ENCODE measurements at places on chromosomes 16 and 17. TPM values are rescaled to one million over a fixed set of nuclear protein-coding genes. Genes with fewer than 3 reads are reported as not detected.

Gene BCL6B
- not detected for total RNA-seq

Gene FOXF1
- total RNA-seq: not detected

Gene MRM3
- total RNA-seq: 45.9 TPM

Gene GNGT2
- total RNA-seq: 0.63 TPM

Gene CCL7
- 0.12 TPM for total RNA-seq

Gene GAS2L2
- 0.06 TPM for total RNA-seq

Gene MT1E
- not detected for total RNA-seq

Gene AKAP10
- 20.3 TPM for total RNA-seq

Gene KRTAP9-4
- total RNA-seq: not detected

Gene HSPB9
- total RNA-seq: not detected

Gene ALDH3A1
- total RNA-seq: 958 TPM

Gene TNP2
- total RNA-seq: not detected

Gene CACNA1H
- total RNA-seq: 14.7 TPM

Gene MT1G
- not detected for total RNA-seq

Gene SOX9
- 10.8 TPM for total RNA-seq

Gene EIF1
- total RNA-seq: 1,361 TPM

Gene HID1
- 8.8 TPM for total RNA-seq

Gene C17orf67
- total RNA-seq: 2.2 TPM

Gene TMEM235
- not detected for total RNA-seq

Gene CNEP1R1
- total RNA-seq: 19.0 TPM

Gene NLRC3
- total RNA-seq: 0.03 TPM

Gene KRT17
- 1.3 TPM for total RNA-seq

Gene ZG16B
- 1.2 TPM for total RNA-seq

Gene MYH1
- not detected for total RNA-seq

Gene EMC8
- total RNA-seq: 52.0 TPM

Gene ZDHHC1
- 7.6 TPM for total RNA-seq

Gene SSTR5
- total RNA-seq: 0.37 TPM

Gene CHST5
- 0.04 TPM for total RNA-seq

Gene COPZ2
- 19.9 TPM for total RNA-seq

Gene PIPOX
- 0.15 TPM for total RNA-seq

Gene CCR7
- 1.0 TPM for total RNA-seq

Gene OXLD1
- total RNA-seq: 66.8 TPM

Gene KCNJ18
- total RNA-seq: not detected

Gene SYNRG
- 14.2 TPM for total RNA-seq

Gene ABCC3
- total RNA-seq: 153 TPM

Gene DHRS11
- 8.7 TPM for total RNA-seq

Gene ENPP7
- total RNA-seq: not detected

Gene RHBDF1
- 25.8 TPM for total RNA-seq

Gene PHOSPHO1
- 0.92 TPM for total RNA-seq
